ENCODE measurements at places on chromosomes 7 and 10.

GRCh38 chr10:131214521-131215244 is 96.8 kb downstream of the TCERG1L start:
- DNase-seq = no peak

GRCh38 chr7:118836933-118837332 is 612.4 kb downstream of the ANKRD7 start:
- no peak for DNase-seq

- DNase-seq = no peak
Measured at GRCh38 chr10:26755443-26755903, 58.0 kb downstream of the PDSS1 start.

DNA sequence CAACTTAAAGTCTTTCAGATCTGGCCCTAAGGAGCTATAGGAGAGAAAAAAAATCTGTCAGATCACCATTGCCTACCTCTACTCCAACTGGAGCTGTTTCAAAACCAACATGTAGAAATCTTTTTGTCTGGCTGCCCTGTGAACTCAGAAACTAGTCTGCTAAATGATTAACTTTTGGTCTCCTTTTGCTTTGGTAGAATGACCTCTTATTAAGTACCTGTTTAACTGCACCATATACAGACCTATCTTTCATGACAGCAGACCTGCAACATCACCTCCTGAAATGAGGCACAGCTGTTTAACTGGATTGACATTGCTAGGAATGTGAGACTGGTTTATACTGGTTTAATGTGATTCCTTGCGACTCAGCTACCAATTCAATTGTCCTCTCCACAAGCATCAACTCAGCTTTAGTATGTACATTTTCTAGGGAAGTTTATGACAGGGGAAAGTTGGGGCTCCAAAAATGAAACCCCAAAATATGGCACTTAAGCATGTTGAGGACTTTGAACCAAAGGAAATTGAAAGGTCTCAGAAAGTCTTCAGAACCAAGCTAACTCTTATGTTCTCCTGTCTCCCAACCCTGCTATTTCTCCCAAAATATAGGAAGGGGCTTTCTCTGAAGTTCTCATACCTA is 1.8 kb downstream of the CYP3A43 start:
- no peak for DNase-seq

DNA sequence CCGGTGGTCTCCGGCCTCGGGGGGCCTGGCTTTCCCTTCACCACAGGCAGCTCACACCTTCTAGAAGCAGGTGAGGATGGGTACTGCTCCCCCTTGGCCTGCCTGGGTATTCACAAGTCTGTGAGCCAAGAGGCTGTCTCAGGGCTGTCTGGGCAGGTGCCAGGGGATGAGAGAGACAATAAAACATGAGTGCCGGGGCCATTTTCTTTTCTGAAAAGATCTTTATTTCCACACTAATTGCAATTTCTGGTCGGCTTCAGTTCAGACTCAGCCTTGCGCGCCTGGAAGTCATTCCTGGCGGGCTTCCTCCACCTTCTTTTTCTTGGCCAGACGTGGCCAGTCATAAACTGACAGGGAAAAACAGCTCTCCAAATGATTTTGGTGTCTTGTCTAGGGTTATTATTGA is 171.2 kb downstream of the ARHGAP12 start:
- no peak for DNase-seq

Data from activated naive CD8-positive, alpha-beta T cell treated with anti-CD3 and anti-CD28 coated beads, Interleukin-2, amount 50 U/mL, for 16 hours (primary cell).